ENCODE measurements at places on chromosomes 7 and 10.

DNA sequence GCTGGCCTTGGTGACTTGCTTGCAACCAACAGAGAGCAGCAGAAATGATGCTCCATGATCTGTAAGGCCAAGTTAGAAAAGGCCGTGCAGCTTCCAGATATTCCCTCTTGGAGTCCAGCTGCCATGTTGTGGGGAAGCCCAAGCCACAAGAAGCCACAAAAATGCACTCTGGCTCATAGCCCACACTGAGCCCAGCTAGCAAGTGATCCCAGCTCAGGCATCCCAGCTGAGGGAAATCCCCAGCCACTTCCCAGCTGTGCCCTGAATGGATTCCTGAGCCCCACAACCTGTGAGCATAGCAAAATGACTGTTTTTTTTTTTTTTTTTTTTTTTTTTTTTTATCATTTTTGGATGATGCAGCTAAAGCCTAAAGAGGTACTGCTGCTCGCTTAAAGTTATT, 11.1 kb upstream of the SDK1 start:
- DNase-seq: no peak

- no peak for DNase-seq
These were observed 5.1 kb downstream of the SH2D4B start for GRCh38 chr10:80542652-80543318.

- no peak for DNase-seq
These were observed 28.1 kb upstream of the HERPUD2 start for GRCh38 chr7:35723011-35723410.

- no peak for DNase-seq
These were observed 694 bp downstream of the RBM20 start for GRCh38 chr10:110644598-110645462.

GRCh38 chr10:78004215-78005026, 24.9 kb downstream of the POLR3A start:
- DNase-seq: no peak

- DNase-seq: no peak
These were observed 328.9 kb downstream of the PRPF18 start for GRCh38 chr10:13915710-13916109.

DNA sequence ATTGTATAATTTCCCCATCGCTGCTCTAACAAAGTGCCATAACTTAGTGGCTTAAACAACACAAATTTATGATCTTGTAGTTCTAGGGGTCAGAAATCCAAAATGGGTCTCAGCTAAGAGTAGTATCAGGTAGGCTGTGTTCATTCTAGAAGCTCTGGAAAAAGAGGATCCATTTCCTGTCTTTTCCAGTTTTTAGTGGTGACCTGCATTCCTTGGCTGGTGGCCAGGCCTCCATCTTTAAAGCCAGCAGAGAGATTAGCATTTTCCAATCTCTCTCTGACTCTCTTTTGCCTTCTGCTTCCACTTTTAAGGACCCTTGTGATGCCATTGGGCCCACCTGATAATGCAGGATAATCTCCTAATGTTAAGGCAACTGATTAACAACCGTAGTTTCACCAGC, 41.0 kb upstream of the C10orf120 start:
- DNase-seq: no peak

GRCh38 chr7:55425141-55425752, 60.1 kb downstream of the LANCL2 start:
- no peak for DNase-seq

DNA sequence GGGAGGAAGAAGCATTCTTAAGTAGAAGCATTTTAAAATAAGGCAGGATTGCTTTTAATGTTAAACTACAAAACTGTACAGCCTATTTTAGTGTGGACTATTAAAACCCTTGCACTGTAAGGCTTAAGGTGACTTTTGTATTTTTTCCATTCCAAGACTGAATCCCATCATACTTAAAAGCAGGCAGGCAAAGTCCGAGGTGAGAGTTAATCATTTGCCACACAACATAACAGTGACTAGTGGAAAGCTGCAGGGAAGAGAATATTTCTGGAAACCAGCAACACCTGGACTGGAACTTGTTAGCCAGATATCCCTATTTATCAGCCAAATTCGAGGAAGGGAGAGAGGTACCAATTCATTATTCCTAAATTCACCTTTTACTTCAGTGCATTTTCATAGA, 3.5 kb downstream of the PRR15 start:
- DNase-seq: no peak

- DNase-seq: peak; percentile 9
These were observed 180.7 kb downstream of the CPEB3 start for GRCh38 chr10:92110039-92110794.

DNA sequence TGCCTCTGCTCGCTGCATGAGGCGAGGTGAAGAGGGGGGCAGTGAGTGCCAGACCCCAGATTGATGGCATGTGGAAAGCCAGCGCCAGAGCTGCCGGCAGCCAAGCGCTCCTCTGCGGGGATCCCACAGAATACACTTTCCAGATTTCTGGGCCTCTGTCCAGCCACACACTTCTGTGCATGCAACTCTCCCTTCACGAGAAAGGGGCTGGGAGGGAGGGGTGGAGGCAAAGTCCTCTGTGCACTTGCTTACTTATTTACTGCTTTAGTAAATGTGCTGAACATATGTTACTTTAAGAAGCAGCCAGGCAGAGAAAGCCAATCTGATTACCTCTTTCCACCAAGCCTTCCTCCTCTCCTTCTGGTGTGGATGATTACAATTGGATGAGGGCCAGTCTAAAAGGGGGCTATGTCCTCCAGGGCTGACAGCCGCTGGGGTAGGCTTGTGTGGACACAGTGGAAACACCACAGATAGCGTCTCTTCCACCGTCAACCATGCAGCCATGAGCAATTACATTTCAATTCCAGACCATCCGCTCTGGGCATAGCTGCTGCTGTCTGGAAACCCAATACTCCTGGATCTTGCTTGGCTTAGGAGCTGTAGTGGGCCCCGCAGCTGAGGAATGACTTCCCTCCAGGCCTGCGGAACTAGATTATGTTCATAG, 322.8 kb upstream of the ANKRD30A start:
- DNase-seq: no peak

DNA sequence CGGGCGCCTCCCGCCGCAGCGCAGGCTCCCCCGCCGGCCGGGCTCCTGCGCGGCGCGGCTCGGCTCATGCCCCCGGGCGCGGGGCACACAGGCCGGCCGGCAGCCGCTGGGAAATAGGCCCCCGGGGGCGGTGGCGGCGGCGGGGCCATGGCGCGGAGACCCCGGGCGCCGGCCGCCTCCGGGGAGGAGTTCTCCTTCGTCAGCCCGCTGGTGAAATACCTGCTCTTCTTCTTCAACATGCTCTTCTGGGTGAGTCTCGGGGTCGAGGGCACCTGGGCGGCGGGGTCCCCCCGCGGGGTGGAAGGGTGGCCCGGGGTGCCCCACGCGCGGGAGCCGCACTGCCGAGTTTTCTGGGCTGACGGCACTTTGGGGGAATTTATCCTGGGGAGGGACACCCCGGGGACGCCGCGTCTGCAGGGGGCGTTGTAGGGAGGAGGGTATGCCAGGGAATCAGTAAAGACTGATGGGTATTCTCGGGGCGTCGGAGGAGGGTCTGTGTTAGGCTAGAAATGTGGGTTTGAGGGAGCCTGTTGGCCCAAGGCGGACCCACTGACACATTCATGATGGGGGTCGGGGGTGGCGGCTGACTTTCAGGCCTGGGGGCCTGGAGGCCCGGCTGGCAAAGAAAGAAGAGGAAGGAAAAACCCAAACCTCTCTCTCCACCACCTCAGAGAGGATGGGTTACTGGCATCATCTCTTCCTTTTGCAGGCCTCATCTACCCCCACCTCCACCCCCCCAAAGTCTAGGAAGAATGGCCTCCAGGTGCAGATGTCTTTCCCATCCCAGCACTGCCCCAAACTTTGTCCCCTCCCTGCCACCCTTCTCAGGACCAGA, 544 bp downstream of the TSPAN33 start:
- DNase-seq: no peak

- no peak for DNase-seq
These were observed 222.2 kb downstream of the POU6F2 start for GRCh38 chr7:39199951-39200350.

DNA sequence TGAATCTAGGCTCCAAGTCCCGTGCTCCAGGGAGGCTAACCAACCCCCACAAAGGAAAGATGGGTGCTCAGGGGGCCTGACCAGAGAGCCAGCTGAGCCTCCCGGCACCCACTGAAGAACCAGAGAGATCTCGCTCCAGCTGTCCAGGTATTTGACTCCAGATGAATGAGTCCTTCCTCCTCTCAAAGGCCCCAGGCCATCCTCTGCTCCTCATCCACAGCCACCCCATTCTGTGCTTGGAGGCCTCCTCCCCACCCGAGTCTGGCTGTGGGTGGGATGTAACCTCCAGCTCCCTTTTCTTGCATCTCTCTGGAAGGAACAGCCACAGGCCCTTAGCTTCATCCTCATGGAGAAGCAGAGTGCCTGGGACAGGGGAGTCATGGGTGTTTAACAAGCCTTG, 44.6 kb downstream of the VSTM4 start:
- no peak for DNase-seq

DNA sequence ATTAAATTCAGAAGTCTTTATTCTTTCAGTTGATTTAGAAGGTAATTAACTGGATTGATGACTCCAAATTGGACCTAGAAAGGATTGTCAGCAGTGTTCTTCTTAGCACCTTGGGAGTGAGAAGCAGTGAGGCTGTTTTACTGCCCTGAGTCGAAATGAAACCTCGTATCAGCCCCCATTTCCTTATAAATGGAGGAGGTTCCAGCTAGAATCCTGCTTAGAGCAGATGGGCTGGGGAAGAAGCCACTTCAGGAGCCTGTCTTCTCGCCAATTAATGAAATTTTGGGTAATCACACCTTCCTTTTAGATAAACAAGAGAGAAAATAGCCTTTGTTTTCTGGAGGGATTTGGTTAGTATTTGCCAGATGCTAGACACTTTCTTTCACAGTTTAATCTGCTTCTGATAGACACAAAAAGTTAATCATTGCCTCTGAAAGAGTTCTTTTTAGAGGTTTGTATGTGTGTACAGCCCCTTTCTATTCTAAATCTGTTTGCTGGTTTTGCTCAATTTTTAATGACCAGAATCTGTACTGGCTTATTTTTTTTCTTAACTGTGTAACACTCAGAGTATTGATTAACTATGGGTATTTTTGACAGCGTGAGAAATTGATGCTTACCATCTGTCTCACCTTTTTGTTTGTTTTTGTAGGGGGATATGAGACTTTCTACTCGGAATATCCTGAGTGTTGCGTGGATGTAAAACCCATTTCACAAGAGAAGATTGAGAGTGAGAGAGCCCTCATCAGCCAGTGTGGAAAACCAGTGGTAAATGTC, 4.6 kb downstream of the DUSP5 start:
- DNase-seq: no peak

DNA sequence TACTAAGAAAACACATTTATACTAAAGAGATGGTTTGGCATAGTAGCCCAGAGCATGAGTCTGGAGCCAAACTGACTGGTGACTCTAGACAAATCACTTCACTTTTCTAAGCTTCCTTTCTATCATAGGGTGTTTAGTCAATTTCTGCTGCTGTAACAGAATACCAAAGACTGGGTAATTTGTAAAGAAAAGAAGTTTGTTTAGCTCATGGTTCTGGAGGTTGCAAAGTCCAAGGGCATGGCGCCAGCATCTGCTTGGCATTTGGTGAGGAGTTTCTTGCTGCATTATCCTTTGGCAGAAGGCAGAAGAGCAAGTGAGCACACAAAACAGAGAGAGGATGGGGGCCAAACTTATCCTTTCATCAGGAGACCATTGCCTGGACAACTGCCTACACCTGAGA, 146.3 kb downstream of the CHCHD3 start:
- DNase-seq: no peak

- DNase-seq: no peak
These were observed 22.2 kb downstream of the PSPH start for GRCh38 chr7:56028942-56029630.

DNA sequence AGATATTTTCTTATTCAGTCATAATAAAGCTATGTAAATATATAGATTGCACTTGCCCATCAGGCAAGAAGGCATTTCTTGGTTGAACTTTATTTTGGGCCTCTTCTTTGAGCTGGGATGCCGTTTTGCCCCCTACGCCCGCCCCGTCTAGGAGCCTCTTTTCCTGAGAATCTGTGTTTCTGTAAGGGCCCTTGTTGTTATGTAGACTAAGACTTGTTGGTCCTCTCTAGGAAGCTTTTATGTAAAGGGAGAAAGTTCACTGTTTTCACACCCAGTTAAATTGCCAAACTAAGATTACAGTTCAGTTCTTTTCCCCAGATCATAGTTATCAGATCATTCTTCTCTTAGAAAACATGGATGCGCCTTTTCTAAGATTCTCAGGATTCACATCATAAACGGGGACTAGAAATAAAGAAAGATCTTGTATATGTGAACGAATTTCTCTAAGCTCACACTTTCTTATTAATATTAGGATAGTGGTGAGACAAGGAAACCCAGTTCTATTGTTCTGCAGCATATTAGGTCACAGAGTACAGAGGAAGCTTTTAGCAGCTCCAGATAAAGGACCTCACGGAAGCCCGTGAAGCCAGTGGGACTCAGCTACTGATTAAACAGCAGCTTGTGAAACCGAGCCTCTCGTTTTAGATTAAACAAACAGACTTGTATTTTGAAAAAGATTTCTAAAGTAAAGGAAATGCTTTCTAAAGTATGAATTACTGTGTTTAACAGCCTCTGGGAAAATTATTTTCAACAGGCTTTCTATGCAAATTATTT, 3.8 kb downstream of the LMTK2 start:
- no peak for DNase-seq

- DNase-seq: no peak
These were observed 28.5 kb upstream of the STK17A start for GRCh38 chr7:43554423-43554822.

GRCh38 chr10:74685564-74685963, 140.8 kb upstream of the KAT6B start:
- DNase-seq: no peak

- DNase-seq: no peak
These were observed 5.5 kb upstream of the PAPSS2 start for GRCh38 chr10:87654212-87654611.

- no peak for DNase-seq
These were observed 122.5 kb upstream of the SEM1 start for GRCh38 chr7:96832092-96832662.

DNA sequence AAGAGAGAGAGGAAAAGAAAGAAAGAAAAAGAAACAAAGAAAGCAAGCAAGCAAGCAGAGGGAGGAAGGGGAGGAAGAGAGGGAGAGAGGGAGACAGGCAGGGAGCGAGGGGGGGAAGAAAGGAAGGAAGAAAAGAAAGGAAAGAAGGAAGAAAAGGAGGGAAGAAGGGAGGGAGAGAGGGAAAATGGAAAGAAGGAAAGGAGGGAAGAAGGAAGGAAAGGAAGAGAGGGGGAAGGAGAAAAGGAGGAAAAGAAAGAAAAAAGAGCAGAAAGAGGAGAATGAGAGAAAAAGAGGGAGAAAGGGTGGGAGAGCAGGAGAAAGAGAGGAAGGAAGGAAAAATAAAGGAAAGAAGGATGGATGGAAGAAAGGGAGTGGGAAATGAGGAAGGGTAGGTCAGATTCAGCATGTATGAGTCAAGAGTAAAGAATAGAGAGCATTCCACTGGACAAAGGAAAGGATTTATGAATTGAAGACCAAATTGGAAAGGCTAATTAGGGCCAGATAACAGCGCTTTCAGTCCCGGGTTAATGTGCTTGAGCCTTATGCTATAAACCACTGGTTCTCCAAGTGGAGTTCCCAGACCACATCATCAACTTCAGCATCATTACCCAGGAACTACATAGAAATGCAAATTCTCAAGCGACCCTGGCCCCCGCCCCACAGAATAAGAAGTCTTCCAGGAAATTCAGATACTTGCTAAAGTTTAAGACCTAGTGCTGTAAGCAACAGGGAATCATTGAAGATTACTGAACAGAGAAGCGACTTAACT, 85.1 kb downstream of the C10orf90 start:
- DNase-seq: no peak

GRCh38 chr10:34475786-34476185, 339.3 kb downstream of the PARD3 start:
- no peak for DNase-seq

Data from CMK (cell line).